Naive thymus-derived CD4-positive, alpha-beta T cell (primary cell): ENCODE measurements at places on chromosomes 11 and 22. TPM values are rescaled to one million over a fixed set of nuclear protein-coding genes. Genes with fewer than 3 reads are reported as not detected.

The UBQLNL gene
- 0.54 TPM for total RNA-seq

The TIRAP gene
- 12.9 TPM for total RNA-seq

DNA sequence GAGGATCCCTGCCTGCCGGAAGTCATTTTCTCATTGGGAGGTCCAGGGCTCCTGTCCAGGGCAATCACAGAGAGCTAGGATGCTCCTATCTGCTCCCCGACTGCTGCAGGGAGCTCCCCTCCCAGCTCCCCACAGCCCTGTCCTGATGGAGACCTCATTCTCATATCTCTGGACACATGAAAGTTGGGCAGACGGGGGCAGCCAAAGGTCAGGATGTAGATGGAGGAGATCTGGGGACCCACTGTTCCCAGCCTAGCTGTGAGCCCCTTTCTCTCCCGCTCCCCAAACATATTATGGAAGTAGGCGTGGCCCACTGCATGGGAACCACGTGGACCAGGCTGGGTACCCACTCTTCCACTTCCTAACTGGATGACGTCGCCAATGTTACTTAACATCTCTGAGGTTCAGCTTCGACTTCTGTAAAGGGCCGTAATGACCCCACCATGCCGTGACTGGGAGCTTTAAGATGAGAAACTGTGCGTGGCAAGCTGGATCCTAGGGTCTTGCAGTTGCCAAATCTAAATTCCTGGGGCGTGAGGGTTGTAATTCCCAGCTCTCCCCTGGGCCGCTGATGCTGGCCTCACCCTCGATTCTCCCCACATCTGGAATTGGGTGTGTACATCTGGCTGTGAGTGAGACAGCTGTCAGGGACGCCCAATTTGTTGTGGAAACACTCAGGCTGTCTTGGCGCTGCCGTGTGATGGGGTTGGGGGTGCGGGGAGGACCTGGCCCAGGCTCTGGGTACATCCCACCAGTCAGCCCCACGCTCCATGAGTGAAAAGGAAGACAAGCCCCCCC lies 1.8 kb downstream of the CDC42EP2 start:
- H3K36me3 ChIP-seq, result no peaks in the 10 kb centered on the region
- no peak overlapping the region for H3K27ac ChIP-seq
- H3K27me3 ChIP-seq, result no peaks in the 10 kb centered on the region
- DNase-seq, result no peak
- peaks cover 11% of the 10 kb centered on the region for H3K4me1 ChIP-seq

DNA sequence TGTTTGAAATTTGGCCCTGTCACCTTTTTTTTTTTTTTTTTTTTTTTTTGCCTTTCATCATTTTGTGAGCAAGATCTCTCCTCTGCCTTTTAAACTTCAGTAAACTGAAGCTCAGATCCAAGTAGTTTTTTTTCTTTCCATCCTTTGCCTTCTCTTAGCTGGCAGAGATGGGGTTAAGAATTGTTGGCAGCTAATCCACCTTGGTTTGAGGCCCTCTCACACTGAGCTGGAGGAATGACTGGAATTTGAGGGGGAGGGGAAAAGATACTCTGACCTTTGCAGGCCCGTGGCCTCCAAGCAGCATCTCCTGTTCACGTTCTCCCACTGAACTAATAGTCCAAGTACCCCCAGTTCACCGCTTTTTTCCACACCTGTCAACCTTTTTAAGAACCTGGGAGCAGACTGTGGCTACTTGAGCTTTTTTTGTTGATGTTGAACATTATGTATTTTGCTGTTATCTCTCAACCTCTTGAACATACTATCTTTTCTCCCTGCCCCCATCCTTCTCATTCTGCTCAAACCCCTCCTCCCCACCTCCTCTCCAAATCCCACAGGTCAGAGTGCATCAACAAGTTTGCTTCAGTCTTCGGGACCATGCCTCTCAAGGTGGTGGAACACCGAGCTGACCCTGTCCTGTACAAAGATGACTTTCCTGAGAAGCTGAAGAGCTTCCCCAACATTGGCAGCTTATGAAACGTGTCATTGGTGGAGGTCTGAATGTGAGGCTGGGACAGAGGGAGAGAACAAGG lies 66.2 kb downstream of the ALX4 start:
- no peak overlapping the region for H3K27ac ChIP-seq
- no peaks in the 10 kb centered on the region for H3K27me3 ChIP-seq
- no peaks in the 10 kb centered on the region for H3K36me3 ChIP-seq
- H3K4me1 ChIP-seq, result no peaks in the 10 kb centered on the region

GRCh38 chr22:39897841-39898240 lies 3.0 kb upstream of the GRAP2 start:
- no peaks in the 10 kb centered on the region for H3K27me3 ChIP-seq
- no peak for DNase-seq
- peaks cover 23% of the 10 kb centered on the region for H3K4me1 ChIP-seq
- H3K36me3 ChIP-seq, result no peaks in the 10 kb centered on the region

The MMP13 gene
- not detected for total RNA-seq

GRCh38 chr11:107799218-107799859 lies 59.2 kb downstream of the SLC35F2 start:
- no peak overlapping the region for H3K4me3 ChIP-seq
- H3K36me3 ChIP-seq, result no peaks in the 10 kb centered on the region
- peak; percentile 13 for DNase-seq

DNA sequence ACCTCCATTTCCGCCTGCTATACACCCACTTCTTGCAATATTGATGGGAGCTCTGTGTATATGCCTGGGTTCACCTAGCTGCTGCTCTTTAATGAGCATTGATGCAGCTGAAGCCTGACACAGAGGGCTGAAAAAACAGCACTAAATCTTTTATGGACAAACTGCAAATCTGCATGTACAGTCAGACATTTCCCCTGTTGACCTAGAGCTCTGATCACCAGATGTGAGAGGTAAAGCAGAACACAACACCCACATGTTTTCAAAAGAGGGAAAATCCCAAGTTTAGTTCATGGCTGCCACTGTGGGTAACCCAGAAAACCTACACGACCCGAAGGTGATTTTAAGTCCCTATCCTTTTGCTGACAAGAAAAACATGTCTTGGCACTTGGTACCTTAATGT lies 303.0 kb upstream of the PITPNB start:
- DNase-seq, result no peak
- no peak overlapping the region for H3K27ac ChIP-seq
- H3K4me3 ChIP-seq, result no peak overlapping the region
- H3K36me3 ChIP-seq, result no peaks in the 10 kb centered on the region
- no peaks in the 10 kb centered on the region for H3K4me1 ChIP-seq

DNA sequence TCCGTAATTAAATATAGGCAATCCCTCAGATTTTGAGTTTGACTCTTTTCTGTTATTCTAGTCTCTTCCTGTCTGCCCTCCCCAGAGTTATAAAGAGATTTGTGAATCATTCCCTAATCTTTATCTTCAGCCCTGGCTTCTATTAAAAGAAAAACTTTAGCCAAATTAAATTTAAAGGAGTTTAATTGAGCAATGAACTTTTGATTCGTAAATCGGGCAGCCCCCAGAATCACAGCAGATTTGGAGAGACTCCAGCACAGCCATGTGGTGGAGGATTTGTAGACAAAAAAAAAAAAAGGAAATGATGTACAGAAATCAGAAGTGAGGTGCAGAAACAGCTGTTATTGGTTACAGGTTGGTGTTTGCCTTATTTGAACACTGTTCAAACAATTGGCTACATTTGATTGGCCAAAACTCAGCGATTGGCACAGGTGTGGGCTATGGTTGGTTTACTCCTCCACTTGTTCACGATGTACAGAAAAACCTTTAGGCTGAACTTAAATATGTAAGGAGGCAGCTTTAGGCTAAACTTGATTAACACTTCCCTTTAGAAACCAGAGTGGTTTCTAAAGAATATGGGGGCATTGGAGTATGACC lies 2.3 kb upstream of the ALKBH8 start:
- H3K4me1 ChIP-seq, result peaks cover 20% of the 10 kb centered on the region
- H3K27me3 ChIP-seq, result no peaks in the 10 kb centered on the region
- no peak overlapping the region for H3K4me3 ChIP-seq
- no peak overlapping the region for H3K27ac ChIP-seq

DNA sequence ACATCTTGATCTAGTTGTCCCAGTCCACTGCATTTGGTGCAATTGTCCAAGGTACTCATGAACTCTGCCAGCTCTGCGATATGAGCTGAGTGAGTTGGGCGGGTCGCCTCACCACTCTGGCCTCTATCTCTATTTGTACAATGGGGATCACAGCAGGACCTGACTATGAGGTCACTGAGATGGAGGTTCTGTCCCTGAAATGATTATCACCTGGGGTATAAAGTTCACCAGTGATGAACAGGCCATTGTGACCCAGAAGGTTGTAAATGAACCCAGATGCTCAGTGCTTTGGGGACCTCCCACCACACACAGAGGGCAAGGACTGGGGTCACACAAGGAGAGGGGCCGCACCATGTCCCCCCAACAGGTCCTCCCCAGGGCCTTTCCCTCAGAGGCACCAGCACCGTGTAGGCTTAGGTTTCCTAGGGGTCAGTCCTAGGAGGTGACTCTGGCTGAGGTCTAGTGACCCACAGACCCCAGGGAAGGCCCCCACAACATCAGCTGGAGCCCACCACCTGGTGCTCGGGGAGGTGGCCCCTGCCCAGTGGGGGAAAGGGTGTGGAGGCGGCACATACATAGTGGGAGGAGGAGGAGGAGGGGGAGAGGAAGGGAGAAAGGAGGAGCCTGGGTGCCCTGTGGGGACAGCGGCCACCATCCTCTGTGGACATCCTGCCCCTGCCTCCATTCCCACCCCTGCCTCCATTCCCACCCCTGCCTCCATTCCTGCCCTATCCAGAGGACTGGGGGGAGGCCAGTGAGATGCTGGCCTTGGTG lies 25.0 kb upstream of the IGLL1 start:
- no peaks in the 10 kb centered on the region for H3K27me3 ChIP-seq
- DNase-seq, result no peak
- H3K4me1 ChIP-seq, result no peaks in the 10 kb centered on the region
- H3K36me3 ChIP-seq, result no peaks in the 10 kb centered on the region
- no peak overlapping the region for H3K27ac ChIP-seq

- peaks cover 6% of the 10 kb centered on the region for H3K4me1 ChIP-seq
- no peak for DNase-seq
- H3K27me3 ChIP-seq, result no peaks in the 10 kb centered on the region
- no peak overlapping the region for H3K4me3 ChIP-seq
Observed at GRCh38 chr22:43228863-43229262, 41.9 kb upstream of the TTLL12 start.

- H3K27ac ChIP-seq, result no peak overlapping the region
- H3K4me1 ChIP-seq, result no peaks in the 10 kb centered on the region
- no peak overlapping the region for H3K4me3 ChIP-seq
- H3K36me3 ChIP-seq, result no peaks in the 10 kb centered on the region
Observed at GRCh38 chr11:82117362-82117761, 616.3 kb downstream of the FAM181B start.

The IL18 gene
- 0.32 TPM for total RNA-seq

DNA sequence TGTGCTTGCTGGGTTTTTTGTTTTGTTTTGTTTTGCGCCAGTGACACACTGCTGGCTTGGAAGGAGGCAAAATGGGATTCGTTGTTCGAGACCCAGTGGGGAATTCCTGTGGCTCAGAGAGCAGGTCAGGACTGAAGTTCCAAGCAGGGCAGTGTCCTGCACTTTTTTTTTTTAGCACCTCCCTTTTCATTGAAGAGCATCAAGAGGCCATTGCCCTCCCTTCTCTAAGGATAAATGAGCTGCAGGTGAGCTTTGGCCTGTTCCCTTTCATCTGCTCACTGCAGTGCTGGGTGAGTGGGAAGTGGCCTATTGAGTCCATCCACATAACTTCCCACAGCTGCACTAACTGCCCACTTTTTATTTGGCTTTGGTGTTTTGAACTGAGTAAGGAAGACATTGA lies 87.8 kb downstream of the ARHGAP42 start:
- no peak overlapping the region for H3K4me3 ChIP-seq
- H3K27me3 ChIP-seq, result no peaks in the 10 kb centered on the region
- DNase-seq, result no peak
- no peak overlapping the region for H3K27ac ChIP-seq
- H3K4me1 ChIP-seq, result no peaks in the 10 kb centered on the region

GRCh38 chr11:108790501-108791299 lies 125.8 kb downstream of the DDX10 start:
- H3K4me1 ChIP-seq, result no peaks in the 10 kb centered on the region
- no peaks in the 10 kb centered on the region for H3K27me3 ChIP-seq
- H3K27ac ChIP-seq, result no peak overlapping the region
- no peaks in the 10 kb centered on the region for H3K36me3 ChIP-seq

- no peaks in the 10 kb centered on the region for H3K27me3 ChIP-seq
- peak overlapping the region; percentile 71 for H3K27ac ChIP-seq
- DNase-seq, result peak; percentile 54
- H3K36me3 ChIP-seq, result no peaks in the 10 kb centered on the region
- peak overlapping the region; percentile 29 for H3K4me3 ChIP-seq
Observed at GRCh38 chr11:83063073-83063754, 8.5 kb downstream of the RAB30 start.

The SLC25A1 gene
- total RNA-seq, result 31.9 and 33.2 TPM in 2 replicates

The LDHAL6A gene
- total RNA-seq, result not detected in 2 replicates

DNA sequence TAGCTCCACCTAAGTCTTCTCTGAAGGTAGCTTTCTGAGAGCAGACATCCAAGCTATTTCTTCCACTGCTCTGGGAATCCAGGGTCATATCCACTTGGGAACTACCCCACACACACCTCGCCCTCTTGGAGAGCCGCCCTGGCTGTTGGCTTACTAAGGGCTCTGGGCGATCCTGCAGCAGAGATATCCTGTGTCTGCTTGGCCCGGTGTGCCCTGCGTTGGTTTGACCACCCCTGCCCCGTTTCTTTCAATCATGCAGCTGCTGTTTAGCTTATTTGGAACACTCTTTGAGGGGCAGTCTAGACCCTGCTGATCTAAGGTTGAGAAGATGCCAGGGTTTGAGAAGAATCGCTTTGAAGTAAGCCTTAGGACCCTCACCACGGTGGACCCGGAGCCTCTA lies 17.4 kb upstream of the SCUBE1 start:
- H3K4me3 ChIP-seq, result no peak overlapping the region
- no peak for DNase-seq
- H3K27ac ChIP-seq, result no peak overlapping the region
- no peaks in the 10 kb centered on the region for H3K4me1 ChIP-seq
- H3K27me3 ChIP-seq, result no peaks in the 10 kb centered on the region
- H3K36me3 ChIP-seq, result no peaks in the 10 kb centered on the region

GRCh38 chr22:20783844-20784723 lies 10.2 kb downstream of the SERPIND1 start:
- H3K27ac ChIP-seq, result no peak overlapping the region
- no peaks in the 10 kb centered on the region for H3K4me1 ChIP-seq
- peaks cover 45% of the 10 kb centered on the region for H3K36me3 ChIP-seq
- DNase-seq, result peak; percentile 27

DNA sequence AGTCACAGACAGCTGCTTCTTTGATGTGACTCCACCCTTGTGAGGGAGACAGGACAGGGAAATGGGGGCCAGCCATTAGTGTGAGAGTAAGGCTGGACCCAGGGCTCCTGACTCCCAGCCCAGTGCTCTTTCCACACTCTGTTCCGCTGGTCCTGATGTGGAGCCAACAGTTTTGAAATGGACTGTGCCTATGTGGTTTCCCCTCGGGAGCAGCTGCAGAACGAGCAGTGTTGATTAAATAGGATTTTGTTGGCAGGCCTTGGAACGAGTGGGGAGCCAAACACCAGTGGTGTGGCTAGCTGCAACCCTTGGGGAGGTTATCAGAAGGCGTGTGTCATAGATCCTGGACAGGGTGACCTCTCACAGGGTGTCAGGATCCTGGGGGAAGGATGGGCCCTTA lies 66.5 kb upstream of the AMPD3 start:
- H3K4me1 ChIP-seq, result no peaks in the 10 kb centered on the region
- no peak overlapping the region for H3K4me3 ChIP-seq
- H3K27me3 ChIP-seq, result no peaks in the 10 kb centered on the region
- DNase-seq, result no peak
